ENCODE measurements at places on chromosomes 16 and 17.

- no peak for DNase-seq
These were observed 580.2 kb downstream of the KCNJ18 start for GRCh38 chr17:22272363-22273146.

DNA sequence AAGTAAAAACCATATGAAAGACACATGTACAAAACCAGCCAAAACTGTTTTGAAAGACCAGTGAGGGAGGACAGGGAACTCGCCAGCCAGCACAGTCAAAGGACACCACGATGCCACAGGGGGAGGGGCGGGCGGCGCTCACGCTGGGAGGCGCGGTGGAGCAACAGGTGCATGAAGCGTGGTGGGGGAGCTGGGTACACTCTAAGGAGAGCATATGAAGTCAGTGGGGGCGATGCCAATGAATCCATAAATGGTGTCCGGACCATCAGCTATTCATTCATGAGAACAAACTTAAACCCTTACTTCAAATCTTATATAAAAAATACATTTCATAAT is 101.0 kb upstream of the DNAH17 start:
- DNase-seq: no peak

DNA sequence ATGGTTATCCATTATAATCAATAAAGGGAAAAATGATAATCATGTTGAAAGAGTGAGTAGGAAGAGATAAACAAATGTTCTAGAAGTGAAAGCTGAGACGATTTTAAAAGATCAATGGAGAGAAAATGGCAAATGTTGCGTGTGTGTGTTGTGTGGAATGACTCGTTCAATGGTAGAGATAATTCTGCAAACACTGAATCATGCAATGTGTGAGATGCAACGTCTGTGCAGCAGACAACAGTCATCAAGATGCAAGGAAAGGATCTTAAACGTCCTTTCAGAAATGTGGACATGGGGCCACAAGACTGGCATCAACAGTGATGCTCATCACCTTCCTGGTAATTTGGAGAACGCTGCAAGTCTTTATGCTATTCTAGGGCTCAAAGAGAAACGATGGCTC is 124.4 kb downstream of the CDYL2 start:
- no peak for DNase-seq

DNA sequence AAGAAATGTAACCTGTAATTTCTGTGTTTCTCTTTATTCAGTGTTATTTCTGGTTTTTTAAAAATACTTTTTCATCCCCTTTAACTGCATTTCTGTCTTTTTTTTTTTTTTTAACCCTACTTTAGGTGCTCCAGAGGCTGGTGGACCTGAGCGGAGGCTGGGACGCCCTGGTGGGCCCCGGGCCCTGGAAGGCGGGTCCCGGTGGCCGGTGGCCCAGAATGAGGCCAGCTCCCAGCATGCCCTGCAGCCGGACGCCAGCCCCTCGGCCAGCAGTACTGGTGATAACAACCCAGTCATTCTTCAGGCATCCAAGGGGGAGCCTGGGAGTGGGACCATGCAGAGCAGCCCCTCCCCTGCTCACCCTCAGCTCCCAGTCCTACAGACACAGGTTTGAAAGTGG is 1.5 kb downstream of the SRCAP start:
- no peak for DNase-seq

DNA sequence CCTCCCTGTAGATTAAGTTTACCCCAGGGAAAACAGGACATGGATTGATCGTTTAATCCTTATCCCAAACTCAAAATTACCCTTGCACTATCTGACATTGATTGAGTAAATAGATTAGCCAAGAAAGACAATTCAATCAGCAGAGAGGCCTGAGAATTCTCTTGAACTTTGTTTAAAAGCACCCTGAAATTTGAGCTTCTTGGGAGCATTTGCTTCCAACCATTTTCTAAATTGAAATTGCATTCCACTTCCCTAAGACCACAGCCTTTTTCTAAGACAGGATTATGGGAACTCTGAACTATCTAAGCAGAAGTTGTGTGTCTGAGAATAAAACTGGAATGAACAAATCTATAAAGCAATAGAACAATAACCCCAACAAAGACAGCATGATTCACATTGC is 76.6 kb upstream of the TNRC6A start:
- no peak for DNase-seq
